Kidney epithelial cell (primary cell): ENCODE measurements at places on chromosomes 13 and 19.

- DNase-seq: no peak
Observed at GRCh38 chr13:46053162-46054012, 841 bp upstream of the ZC3H13 start.

- no peak for DNase-seq
Observed at GRCh38 chr13:112105892-112106291, 38.9 kb downstream of the SOX1 start.

GRCh38 chr13:75327135-75327510 lies 154.8 kb downstream of the TBC1D4 start:
- DNase-seq: no peak

- DNase-seq: no peak
Observed at GRCh38 chr13:113425941-113426590, 27.2 kb downstream of the ADPRHL1 start.

GRCh38 chr13:39527301-39527700 lies 75.7 kb downstream of the LHFPL6 start:
- DNase-seq: no peak

DNA sequence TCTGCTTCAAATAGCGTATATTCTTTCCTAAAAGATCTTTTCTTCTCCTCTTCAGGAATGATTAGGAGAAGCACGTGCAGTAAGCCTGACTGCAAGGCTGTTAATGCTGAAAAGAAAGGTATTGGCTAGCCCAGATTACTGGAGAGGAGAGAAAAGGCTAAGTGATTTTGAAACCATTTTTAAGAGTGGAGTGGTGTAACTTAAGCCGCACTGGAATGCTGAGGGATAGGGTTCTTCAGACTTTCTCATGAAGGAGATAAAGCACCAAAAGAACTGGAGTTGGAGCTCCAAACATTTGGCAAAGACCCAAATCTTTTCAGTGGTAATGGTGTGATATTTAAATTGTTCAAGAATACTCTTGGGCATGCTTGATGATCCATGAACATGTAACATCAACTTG lies 388.3 kb downstream of the COG6 start:
- DNase-seq: no peak

- no peak for DNase-seq
Observed at GRCh38 chr13:79871594-79871993, 390.6 kb downstream of the NDFIP2 start.

DNA sequence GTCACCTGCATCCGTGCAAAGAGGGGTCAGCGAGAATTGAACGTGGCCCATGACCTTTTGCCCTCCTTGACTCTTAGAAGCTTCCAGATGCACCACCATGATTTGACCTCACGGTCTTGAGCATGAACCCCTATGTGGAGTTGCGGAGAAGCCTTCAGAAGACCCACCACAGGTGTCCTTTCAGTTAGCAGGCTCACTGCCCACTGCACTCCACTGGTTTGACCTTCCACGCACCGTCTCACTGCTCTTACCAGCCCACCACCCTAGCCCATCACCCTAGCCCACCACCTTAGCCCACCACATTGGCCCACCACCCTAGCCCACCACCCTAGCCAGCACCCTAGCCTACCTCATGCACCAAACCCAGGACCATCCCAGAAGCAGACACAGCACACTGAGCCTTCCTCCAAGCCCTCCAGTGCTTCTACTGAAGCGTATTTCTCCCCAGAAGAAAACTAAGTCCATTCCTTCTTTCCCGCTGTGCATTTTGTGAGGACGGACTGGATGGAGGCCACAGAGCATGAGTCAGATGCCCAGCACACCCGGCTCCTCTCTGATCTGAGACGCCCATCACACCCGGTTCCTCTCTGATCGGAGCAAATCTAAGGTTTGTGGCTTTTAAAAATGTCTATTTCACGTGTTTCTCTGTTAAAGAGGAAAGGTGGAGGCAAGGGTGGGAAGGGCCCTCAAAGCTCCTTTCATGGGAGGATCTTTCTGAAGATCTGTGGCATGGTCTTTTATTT lies 45.8 kb downstream of the SOX1 start:
- DNase-seq: no peak

GRCh38 chr13:33879118-33879517 lies 61.2 kb downstream of the RFC3 start:
- no peak for DNase-seq

DNA sequence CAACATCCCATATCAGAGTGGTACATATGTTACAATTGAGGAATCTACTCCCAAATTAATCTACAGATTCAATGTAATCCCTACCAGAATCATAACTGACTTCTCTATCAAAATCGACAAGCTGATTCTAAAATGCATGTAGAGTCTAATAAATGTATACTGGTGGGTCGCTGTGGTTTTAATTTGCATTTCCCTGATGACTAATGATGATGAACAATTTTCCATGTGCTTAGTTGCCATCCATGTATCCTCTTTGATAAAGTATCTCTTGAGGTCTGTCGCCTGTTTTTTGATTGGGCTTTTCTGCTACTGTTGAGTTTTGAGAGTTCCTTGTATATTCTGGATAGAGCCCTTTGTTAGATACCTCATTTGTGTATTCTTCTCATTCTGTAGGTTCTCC lies 43.8 kb downstream of the KLF12 start:
- DNase-seq: no peak
